ENCODE measurements at places on chromosomes 6 and 20.
A peak's percentile ranks its signal among the peaks of the same experiment; 100 is the strongest.

- DNase-seq: no peak
These were observed 43.1 kb downstream of the ARID1B start for GRCh38 chr6:156820089-156820798.

DNA sequence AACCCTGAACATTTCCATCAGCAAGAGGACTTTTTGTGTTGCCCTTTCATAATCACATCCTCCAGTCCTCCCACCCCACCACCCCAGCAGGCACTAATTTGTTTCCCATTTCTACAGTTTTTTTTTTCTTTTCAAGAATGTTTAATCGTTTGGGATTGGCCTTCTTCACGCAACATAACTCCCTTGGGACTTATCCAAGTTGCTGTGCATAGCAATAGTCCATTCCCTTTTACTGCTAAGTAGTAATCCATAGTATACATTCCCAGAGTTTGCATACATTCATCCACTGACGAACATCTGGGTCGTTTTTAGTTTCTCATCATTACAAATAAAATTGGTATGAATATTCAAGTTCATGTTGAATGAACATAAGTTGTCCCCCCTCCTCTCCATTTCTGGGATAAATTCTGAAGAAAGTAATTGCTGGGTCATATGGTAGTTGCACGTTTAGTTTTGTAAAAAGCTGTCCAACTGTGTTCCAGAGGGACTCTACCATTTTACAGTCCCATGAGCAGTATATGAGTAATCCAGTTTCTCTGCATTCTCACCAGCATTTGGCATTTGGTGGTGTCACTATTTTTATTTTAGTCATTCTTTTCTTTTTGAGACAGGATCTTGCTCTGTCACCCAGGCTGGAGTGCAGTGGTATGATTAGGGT lies 90.8 kb downstream of the DOK5 start:
- DNase-seq: no peak

DNA sequence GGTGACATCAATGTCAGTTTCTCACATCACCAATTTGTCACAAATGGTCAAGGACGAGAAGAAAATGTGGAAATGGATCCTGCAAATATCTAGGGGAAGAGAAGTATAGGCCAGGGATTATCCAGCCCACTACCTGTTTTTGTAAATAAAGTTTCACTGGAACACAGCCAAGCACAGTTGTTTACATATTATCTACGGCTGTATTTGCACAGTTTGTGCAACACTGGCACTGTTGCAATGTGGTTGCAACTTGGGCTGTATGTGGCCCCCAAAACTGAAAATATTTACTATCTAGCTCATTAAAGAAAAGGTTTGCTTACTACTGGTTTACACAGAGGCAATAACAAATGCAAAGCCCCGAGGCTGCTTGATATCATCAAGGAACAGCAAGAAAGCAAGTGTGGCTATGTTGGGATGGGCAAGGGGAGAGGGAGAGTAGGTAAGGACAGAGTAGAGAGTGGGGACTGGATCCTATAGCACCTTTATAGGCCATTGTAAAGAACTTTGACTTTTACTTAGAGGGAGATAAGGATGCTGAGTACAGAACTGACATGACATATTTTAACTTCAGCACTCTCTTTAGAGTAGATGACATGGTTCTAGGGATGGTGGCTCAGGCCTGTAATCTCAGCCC lies 11.8 kb upstream of the STXBP5 start:
- DNase-seq: no peak

DNA sequence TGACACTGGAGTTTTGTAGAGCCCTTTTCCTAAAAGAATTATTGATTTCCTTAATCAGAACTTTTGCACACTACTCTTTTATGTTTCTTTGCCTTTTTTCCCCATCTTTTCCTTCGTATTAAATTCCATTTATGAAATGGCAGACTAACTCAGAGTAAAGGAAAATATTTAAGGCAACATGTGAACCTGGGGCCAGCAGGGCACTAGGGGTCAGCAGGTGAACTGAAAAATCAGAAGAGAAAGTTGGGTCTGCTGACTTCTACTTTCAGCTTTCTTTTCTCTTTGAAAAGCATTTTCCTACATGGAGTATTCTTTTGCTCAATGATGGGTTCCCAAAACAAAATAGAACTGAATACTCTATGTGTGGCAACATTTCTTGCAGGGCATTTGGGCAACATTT lies 226.6 kb upstream of the EXOC2 start:
- DNase-seq: no peak

DNA sequence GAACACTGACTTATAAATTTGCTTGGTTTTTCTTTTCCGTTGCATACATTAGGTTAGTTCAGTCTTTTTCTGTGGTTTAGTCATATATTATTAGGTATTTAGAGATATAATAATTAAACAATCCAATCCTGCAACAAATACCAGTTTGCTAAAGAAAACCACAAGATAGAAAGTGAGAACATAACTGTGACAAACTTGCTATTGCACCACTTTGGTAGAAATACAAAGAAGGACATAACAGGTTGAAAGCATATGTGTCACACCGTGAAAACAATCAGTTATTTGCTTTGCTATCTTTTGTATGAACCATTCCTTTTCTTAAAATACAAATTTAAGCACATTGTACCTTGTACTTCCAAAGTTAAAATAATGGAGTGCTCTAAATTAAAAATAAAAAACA lies 42.0 kb upstream of the KCNQ5 start:
- DNase-seq: no peak

DNA sequence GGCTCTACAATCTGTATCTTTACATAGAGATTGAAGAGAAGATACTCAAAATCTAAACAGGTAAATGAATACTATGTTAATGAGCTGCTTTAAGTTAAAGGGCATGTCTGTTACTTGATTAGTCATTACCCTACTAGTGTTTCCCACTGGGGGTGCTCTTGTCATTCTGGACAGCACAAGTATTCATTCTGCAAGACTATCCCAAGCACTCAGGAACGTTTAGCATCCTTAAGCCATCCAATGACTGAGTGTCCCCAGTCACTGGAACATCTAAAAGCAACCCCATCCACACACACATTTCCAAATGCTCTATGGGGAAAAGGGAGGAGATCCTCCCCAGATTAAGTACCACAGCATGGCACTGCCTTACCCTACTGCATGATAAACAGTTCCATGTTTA lies 25.7 kb downstream of the EZR start:
- DNase-seq: peak; percentile 52

GRCh38 chr20:57882451-57883161 lies 172.8 kb upstream of the PMEPA1 start:
- DNase-seq: no peak

- DNase-seq: no peak
These were observed 21.8 kb upstream of the GMPR start for GRCh38 chr6:16216501-16217155.

- no peak for DNase-seq
These were observed 167.2 kb downstream of the TTLL2 start for GRCh38 chr6:167492100-167492449.

GRCh38 chr6:18990059-18990978 lies 603.2 kb downstream of the RNF144B start:
- no peak for DNase-seq

DNA sequence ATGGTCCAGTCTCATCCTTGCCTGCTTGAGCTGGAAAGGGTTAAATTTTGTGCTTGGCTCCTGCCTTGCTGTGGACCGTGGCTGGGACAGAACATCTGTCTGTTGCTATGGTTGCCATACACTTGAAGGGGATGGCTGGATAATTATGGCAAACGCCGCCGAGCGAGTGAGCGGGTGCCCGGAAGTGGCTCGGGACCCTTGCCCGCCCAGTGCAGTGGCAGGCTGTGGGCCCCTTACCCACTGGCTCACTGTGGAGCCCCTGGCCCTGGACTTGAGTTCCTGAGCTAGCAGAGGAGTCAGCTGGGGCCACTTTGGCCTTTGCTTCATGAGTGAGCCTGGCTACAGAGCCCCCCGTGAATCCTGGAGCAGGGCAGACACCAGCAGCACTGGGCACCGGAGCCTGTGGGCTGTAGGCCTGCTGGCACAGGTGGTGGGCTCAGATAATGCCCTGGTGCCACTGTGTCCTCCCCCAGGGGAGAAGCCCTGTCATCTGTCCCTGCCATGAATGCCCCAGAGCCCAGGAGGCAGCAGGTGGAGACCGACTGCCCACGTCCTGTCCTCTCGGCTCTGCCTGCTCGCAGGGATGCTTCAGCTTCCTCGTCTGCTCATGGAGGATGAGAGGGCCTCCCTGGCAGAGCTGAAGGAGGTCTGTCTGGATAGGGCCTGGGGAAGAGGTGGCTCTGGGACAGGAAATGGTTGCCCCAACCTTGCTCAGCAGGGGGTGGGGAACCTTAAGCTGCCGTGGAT lies 25.5 kb upstream of the NOL4L start:
- no peak for DNase-seq

DNA sequence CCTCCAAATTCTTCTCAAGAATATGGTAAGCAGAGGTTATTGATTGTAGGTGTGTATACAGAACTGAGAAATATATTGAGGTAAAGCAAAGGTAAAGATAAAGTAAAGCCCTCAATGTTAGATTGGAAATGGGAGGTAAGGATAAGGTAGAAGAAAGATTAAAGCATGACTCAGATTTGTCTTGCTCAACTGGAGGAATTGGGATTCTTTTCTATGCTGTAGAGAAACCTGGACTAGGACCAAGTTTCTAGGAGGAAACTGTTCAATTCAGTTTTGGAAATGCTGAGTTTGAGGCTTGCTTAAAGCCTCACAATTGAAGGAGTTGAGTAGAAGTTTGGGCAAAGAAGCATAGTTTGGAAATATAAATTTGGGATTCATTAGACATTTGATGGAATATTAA lies 634.0 kb upstream of the PTCHD4 start:
- DNase-seq: no peak

GRCh38 chr6:7846966-7847818 lies 63.4 kb downstream of the TXNDC5 start:
- no peak for DNase-seq

DNA sequence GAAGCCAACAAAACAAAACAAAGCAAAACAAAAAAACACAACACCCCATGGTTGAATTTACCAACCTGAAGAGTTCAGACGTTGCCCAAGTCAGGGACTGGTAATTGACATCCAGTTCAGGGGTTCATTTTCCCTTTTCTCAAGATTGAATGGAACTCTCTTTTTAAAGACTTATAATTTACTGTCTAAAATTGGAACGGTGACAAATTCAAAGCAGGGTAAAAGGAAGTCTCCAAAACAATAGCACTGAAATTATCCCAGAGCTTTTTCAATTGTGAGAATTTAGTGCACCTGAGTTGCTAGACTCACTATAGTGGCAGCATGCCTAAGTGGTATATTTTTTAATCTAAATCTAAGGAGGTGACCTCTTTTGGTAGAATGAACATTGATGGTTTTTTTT lies 90.9 kb upstream of the PREP start:
- DNase-seq: no peak

- DNase-seq: no peak
These were observed 32.6 kb upstream of the SLC35D3 start for GRCh38 chr6:136889271-136890193.

DNA sequence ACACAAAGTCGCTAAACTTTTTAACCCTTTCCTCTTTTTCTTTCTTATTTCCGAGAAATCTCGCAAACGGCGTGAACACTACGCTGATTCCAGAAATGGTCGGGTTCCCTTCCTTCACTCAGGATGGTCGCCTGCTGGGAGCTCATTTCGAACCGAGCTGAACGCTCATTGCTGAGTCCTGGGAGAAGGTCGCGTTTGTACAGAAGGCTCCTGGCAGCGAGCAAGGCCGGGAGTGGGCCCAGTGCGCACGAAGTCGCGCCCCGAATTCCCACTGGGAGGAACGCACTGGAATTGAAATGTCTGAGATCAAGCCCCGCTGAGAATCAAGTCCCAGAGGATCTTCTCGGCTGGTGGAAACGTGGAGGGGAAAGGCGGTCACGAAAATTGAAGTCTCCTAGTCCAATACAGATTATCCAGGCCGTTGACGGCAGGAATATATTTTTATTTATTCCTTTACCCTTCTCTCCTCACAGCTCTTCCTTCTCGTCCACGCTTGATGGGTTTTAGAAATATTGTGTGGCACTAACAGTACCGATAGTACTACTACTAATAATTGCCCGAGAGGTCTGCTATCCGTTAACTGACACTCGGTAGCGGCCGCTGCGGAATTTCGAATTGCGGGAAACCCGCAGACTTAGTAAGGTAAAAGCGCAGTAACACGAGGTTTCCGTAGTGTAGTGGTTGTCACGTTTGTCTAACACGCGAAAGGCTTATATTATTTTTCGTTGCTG lies 207.2 kb upstream of the ZNF184 start:
- DNase-seq: no peak

DNA sequence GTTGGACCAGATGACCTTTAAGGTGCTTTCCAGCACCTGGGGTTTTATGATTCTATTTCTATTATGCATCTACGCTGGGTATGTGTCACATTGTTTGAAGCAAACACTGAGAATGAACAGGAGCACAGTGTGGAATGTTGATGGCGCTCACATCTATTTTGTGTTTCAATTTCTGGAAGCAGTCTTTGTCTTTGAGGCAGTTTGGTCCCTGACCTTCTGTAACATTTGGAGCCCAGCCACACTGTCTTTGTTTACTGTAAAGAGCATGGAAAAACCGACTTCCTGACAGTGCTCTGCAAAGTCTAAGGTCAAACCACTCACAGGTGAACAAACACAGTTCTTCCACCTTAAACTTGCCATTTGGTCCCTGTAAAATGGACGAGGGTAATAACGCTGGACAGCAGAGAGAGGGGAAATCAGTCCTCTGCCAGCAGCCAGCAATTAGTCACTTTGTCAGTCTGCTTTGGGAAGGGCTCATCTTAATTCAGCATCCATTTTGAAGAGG lies 155.5 kb downstream of the PRL start:
- DNase-seq: no peak

DNA sequence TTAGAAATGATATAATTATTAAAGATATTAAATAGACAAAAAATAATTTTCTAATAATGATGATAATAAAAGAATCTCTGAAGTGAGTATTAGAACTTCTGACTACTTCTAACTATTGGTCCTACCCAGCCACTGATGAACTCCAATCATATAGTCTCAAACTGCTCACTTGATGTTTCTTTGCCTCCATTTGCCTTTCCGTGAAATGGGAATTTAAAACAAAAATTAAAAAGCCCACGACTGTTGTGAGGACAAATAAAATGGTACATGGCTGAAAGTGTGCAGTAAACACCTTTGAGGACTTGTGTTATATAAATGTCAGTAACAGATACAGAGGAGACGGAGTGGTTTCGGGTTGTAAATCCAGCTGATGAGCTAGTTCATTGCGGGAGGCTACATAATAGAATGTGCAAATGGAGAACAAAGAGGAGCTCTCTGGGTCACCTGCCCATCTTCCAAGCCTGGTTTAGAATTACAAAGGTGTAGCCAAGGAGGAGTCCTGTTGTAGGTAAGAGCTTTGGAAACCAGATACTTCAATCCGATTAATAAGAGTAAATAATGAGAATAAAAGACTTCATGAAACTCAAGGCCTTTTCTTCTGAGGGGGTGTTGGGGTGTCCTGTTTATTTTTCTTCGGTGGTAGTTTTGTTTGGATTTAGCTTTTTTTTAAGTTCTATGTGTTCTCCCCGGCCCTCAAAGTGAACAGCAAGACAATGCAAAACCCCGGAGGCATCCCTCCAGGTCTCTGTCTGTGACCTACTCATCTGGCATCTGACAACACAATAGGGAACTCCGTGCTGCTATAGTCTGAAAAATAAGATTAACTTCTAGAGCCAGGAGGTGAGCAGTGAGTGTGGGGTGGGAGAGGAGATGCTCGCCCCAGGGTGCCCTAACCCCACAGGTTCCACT lies 4.4 kb upstream of the PXDC1 start:
- DNase-seq: no peak

- no peak for DNase-seq
These were observed 46.7 kb downstream of the SERAC1 start for GRCh38 chr6:158121335-158121734.
